ENCODE measurements at places on chromosomes 7 and 10. TPM values are rescaled to one million over a fixed set of nuclear protein-coding genes. Genes with fewer than 3 reads are reported as not detected.

DNA sequence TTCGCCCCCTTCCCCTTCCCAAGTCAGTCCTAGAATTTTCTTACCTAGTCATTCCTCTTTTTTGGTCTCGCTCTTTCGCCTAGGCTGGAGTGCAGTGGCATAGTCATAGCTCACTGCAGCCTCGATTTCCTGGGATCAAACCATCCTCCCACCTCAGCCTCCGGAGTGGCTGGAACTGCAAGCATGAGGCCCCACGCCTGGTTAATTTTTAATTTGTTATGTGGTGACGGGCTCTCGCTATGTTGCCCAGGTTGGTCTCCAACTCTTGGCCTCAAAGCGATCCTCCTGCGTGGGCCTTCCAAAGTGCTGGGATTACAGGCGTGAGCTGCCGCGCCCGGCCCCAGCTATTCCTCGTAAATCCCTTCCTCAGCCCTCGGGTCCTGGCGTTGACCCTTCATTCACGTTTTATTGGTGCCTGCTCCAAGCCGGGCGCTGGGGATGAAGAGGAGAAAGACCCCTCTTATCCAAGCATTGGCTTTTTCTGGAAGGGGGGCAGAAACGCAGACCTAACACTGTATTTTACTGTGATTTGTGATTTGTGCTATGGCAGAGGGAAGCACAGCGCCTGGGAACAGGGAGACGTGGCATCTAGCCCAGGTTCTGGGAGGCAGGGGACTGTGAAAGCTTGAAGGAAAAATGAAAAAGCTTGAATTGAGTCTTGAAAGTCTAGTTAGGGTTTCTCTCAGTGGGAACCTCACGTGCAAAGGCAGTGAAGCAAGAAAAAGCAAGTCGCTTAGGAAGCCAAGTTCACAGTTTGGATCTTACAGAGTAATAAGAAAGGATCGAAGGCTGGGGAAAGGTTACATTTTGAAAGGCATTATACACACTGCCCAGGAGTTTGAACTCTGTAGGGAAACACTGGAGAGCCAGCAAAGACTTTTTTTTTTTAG, 516 bp downstream of the ZNHIT1 start:
- no peak for DNase-seq

- DNase-seq, result no peak
These were observed 9.5 kb upstream of the FOXL3 start for GRCh38 chr7:280461-280860.

DNA sequence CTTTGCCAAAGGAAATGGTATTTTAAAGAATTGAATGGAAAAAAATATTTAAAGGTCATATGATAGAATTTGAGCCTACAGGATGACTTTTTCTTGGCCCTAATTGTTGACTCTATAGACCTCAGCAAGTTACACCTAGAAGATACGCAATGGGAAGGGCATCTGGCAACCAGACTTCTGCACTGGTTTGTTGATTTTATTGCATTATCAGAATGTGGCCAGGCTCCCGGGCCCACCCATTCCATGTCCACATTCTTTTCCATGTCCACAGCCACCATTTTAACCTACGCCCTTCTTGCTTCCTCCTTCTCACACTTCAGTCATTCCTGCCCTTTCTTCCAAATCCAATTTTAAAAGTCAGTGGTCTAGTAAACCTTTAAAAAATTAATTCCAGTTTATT, 738.4 kb downstream of the SUGCT start:
- DNase-seq, result no peak

DNA sequence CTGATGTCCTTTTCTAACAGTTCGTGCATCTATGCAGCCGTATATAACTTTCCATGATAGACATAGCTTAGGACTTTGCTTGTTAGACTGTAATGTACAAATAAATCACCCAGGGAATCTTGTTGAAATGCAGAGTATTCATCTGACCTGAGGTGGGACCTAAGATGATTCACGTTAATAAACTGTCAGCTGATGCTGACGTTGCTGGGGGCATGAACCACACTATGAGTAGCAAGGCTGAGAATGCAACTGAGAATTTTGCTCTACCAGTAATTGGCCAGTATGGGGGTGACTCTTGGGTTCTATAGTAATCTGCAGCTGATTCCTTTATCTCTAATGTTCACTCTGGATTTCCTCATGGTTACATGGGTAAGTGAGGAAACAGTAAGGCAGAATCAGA, 130.1 kb upstream of the MALRD1 start:
- DNase-seq, result no peak

GRCh38 chr10:2111965-2112364, 374.6 kb upstream of the ADARB2 start:
- DNase-seq, result peak; percentile 74

GRID2IP gene
- total RNA-seq, result 1.9 TPM

IFIT5 gene
- total RNA-seq, result 5.4 TPM

Measured in endodermal cell (in vitro differentiated cells).